ENCODE measurements at places on chromosomes 7 and 10.

DNA sequence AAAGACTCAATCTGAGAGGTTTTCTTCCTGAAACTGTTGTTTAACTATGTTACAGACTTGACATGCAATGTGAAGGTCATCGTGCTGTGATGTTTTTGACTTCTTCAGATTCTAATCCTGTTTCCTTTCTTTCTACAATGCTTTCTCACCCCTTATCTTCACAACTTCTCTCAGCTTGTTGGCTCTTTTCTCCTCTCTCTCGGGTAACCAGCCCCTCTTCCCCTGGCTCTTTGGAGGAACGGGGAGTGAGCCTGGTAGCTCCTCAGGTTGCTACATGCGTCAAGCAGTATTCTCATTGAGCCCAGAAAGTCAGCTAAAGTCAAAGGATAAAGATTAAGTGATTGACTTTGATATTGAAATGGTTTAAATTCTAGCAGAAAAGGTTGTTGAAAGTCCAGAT, 40.1 kb downstream of the SEC23IP start:
- H3K36me3 ChIP-seq: peaks cover 54% of the 10 kb centered on the region
- H3K4me1 ChIP-seq: no peaks in the 10 kb centered on the region
- H3K4me3 ChIP-seq: no peak overlapping the region
- DNase-seq: no peak
- H3K27me3 ChIP-seq: no peaks in the 10 kb centered on the region
- H3K27ac ChIP-seq: 0 out of 2 replicates have a peak overlapping the region, but pooled peaks have one; percentile 29

- no peaks in the 10 kb centered on the region for H3K4me1 ChIP-seq
- H3K27ac ChIP-seq: no peak overlapping the region
- H3K27me3 ChIP-seq: no peaks in the 10 kb centered on the region
- no peak for DNase-seq
Observed at GRCh38 chr10:28719789-28720436, 42.6 kb downstream of the BAMBI start.

- no peaks in the 10 kb centered on the region for H3K36me3 ChIP-seq
- peaks cover 8% of the 10 kb centered on the region for H3K4me1 ChIP-seq
- no peak overlapping the region for H3K4me3 ChIP-seq
- no peaks in the 10 kb centered on the region for H3K27me3 ChIP-seq
Observed at GRCh38 chr7:138750901-138751464, 46.8 kb upstream of the TMEM213 start.

- H3K4me1 ChIP-seq: peaks cover 13% of the 10 kb centered on the region
- no peak for DNase-seq
- H3K4me3 ChIP-seq: no peak overlapping the region
- H3K36me3 ChIP-seq: no peaks in the 10 kb centered on the region
- no peaks in the 10 kb centered on the region for H3K27me3 ChIP-seq
- no peak overlapping the region for H3K27ac ChIP-seq
Observed at GRCh38 chr7:148856891-148857290, 27.2 kb downstream of the EZH2 start.

GRCh38 chr10:58638388-58638787, 125.7 kb downstream of the BICC1 start:
- no peak overlapping the region for H3K4me3 ChIP-seq
- H3K27ac ChIP-seq: no peak overlapping the region
- no peaks in the 10 kb centered on the region for H3K27me3 ChIP-seq
- no peak for DNase-seq
- H3K4me1 ChIP-seq: no peaks in the 10 kb centered on the region

GRCh38 chr7:150345012-150345411, 3.6 kb upstream of the RARRES2 start:
- no peak for DNase-seq
- H3K27ac ChIP-seq: no peak overlapping the region

Data from Panc1 (cell line).